ENCODE measurements at places on chromosomes 12 and 14.

DNA sequence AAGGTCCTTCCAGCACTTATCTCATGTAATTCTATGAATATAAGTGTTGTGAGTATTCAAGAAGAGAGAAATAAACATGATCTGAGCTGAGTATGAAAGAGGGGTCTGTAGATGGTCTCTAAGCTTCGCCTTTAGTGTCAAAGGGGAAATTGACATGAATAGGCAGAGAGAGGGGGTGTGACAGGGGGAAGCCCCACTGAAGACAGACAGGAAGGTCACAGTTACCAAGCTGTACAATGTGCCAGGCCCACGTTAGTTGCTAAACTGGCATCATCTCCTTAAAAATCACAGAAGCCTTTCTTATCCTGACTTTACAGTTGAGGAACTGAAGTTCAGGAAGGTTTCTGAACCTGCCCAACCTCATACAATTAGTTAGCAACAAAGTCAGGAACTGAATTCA is 7.6 kb downstream of the ARHGEF40 start:
- no peak for DNase-seq

DNA sequence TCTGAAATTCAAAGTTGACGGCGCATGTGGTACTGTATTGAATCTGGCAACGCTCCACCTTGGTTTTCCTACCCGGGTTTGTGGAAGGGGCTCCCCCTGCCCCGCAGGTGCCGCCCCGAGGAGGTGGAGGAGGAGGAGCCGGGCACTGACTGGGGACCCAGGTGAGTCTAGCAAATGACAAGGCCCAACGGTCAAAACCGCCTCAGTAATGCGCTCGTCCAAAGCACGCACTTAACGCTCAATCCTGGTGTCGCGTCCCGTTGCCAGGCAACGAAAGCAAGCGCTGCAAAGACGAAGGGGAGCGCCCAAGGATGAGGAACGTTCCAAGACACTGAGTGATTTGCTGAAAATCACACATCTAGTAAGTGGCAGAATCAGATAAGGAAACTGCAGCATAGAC is 24.0 kb upstream of the CLEC4E start:
- DNase-seq, result no peak

DNA sequence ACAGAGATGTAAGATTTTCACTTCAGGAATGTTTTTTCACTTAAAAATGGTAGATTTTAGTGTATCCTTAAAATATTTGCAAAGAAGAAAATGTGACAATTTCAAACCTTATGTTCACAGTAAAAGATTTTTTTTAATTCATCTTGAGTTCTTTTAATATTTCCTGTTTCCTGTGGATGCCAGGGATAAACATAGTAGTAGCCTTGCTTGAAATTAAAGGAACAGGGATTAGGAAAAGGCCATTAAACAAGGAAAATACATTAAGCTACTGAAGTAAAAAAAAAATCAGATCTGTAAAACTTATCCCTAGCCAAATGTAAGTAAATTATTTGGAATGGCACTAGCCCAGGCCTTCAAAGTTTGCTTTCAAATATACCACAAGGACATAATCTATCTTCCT is 138.1 kb upstream of the AEBP2 start:
- DNase-seq, result no peak

DNA sequence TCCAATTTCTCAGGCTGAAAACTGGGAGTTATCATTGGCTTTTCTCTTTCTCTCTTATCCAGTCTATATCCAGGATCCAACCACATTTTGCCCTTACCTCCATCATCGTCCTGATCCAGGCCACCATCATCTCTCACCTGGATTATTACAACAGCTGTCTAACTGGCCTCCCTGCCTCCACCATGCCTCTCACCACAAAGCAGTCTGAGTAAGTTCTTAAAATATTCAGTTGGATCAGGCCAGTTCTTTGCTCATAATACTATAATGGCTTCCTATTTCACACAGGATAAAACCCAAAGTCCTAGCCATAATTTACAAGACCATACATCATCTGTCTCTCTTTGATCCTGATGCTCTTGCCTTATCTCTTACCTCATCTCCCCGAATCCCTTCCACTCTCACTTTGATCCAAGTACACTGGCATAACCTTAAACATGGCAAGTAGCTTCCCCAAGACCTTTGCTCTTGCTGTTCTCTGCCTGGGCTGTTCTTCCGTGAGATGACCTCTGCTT is 133.4 kb upstream of the RAP1B start:
- DNase-seq, result no peak

DNA sequence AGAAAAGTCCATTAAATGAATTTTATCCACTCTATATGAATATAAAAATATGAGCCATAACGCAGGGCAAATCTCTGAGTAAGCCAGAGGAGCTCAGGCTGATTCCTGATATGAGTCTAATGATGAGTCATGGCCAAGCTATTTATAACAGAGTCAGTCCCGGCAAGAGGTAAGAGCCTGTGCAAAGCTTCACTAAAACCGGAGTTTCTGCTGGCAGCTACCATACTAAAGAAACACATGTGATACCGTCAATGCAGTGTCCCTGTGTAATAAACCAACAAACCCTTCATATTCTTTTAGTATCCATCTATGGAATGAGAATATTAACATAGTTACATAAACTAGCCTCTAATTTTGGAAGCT is 319.4 kb downstream of the KCNC2 start:
- no peak for DNase-seq

- no peak for DNase-seq
Measured at GRCh38 chr12:126768517-126768916, 1498.5 kb upstream of the TMEM132C start.

- DNase-seq, result peak; percentile 57
Measured at GRCh38 chr12:52230364-52231281, 2.4 kb upstream of the KRT7 start.

DNA sequence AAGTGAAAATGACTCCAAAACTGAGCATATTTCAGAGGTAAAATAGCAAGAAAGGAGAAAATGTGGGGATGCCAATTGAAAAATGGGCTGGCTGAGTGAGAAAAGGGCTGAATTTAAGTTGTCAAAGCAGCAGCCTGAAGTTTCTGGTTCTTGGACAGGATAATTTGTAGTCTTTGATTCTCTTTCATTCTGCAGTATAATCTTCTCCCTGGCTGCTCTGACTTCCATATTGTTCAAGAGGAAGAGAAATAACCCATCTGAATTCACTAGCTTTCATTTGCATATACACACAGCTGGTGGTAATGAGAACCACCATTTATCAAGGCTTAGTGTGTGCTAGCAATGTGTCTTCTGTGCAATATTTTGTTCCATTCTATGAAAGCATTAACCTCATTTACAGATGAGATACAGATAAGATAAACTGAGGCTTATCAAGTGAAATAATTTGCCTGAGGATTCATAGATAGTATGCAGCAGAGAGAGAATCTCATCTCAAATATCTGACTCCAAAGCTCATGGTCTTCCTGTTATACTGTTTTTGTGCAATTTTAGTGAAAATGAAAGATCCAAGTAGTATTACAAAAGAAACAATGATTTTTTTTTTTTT is 184.2 kb downstream of the TMTC2 start:
- DNase-seq, result no peak

- DNase-seq, result no peak
Measured at GRCh38 chr14:34792598-34792997, 78.2 kb upstream of the CFL2 start.

GRCh38 chr12:102824218-102824835 is 92.7 kb downstream of the PAH start:
- DNase-seq, result peak; percentile 26

DNA sequence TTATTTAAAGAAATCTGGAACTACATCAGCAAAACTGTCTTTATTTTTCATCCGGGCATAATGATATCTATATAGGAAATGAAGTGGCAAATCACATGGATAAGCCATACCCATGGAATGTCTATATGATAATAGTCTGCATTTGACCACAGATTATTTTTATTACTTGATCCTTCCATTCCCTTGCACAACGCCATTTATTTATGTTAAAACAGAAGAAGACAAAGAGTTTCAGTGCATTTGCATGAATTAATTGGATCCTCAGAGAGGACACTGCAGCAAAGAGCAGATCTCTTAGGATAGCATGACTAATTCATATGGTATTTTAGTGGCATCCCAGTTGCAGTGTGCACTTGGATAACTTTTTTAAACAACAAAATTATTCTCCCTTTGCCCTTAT is 345.0 kb downstream of the CCDC91 start:
- DNase-seq, result no peak

DNA sequence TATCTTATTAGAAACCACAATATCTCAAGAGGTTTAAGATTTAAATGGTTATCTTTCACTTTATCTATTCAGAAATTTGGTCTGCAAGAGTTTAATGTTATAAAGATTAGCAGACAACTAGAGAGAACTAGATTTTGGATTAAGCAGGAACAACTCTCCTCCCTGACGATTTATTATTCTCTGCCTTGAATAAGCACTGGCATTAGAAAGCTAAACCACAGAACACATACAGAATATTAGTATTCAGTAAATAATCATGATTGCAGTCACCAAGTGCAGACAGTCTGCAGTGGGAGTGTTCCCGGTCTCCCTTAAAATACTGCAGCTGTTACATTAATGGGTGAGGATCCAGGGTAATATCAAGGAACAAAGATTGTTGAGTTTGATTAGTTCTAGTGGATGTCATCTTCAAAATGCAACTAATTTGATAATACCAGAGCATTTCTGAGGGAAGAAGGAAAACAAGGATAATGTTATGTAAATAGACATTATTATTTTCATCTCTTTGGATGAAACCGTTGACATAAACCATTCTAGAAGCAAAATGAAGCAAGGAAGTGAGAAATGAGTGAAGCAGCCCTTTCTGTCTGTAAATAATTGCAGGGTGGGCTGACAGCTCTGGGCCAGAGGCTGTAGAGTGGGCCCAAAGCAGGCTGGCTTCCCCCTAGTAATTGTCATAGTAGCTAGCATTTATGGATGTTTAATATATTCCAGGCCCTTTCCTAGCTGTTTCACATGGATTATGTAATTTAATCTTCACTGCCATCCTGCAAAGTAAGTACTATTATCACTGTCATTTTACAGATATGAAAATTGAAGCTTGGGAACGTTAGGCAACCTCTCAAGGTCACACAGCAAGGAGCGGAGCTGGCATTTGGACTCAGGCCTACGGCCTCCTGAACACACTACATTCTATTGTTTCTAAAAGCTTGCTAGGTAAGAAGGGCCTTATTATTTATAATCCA is 79.4 kb downstream of the DYRK2 start:
- no peak for DNase-seq

DNA sequence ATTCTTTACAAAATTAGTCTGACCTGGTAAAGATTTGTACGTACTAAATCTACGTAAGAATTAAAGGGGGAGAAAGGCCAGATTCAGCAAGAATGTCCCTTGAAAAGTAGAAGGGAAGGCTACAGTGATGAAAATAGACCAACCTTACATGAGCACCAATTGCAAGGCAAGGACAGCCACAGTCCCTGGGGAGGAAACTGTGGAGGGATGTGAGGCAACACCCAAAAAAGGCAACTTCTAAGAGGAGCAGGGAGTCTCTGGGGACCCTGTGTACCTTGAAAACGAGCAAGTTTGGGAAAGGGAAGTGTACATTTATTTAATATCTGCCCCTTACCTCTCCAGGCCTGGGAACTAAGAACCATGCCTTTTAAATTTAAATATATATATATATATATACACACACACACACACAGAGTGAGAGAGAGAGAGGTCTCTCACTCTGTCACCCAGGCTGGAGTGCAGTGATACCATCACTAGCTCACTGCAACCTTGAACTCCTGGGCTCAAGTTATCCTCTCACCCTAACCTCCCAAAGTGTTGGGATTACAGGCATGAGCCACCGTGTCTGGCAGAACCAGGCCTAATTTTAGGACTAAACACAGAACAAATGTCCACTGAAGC is 56.4 kb downstream of the TMCC3 start:
- no peak for DNase-seq

- no peak for DNase-seq
Measured at GRCh38 chr12:108930756-108931155, 50.9 kb downstream of the DAO start.

DNA sequence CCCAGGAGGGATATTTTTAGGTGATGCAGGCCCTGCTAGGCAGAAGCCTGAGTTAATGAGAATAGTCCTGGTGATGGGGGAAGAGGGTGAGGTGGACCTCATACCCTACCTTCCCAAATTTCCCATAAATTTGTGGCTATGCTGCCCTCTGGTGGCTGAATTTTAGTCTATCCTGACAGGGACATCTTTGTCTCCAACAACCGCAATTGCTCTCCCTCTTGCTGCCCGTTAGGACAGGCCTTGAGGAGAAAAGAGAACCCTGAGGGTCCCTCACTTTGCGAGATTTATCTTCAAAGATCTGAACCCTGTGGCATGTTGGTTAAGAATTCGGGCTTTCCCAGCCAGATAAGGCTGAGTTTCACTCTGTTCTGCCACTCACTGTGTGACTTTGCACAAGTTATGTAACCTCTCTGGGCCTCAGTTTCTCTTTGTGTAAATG is 9.8 kb upstream of the ZNF385A start:
- DNase-seq, result no peak

DNA sequence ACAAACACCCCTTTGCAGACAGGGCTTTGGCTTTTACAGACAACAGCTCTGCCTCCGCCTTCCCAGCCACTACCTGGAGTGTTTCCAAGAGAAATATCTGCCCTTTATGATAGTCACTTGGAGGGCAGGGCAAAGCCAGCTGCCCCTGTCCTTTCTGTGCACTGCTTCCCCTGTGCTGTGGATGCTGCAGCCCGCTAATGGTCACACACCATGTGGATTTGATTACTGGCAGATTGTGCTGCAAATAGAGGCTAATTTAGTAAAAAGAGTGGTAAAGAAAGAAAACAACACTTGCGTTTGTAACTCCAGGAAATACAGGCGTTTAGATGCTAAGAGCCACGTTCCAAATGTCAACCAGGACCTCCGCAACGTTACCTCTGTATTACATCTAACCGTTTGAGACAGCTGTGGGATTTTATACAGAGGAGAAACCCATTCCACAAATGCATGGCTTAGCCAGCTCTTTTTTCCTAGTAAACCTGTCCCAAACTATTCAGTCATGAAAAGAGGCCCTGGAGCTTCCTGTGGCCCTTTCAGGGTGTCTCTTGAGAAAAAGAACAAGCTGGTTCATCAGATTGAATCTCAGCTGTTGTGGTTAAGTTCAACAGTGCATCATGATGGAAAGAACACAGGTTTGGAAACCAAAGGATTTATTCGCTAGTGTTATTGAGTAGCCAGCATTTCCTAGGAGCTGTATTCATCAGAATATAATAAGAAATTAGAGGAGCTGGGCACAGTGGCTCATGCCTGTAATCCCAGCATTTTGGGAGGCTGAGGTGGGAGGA is 30.1 kb upstream of the PWP1 start:
- DNase-seq, result no peak

DNA sequence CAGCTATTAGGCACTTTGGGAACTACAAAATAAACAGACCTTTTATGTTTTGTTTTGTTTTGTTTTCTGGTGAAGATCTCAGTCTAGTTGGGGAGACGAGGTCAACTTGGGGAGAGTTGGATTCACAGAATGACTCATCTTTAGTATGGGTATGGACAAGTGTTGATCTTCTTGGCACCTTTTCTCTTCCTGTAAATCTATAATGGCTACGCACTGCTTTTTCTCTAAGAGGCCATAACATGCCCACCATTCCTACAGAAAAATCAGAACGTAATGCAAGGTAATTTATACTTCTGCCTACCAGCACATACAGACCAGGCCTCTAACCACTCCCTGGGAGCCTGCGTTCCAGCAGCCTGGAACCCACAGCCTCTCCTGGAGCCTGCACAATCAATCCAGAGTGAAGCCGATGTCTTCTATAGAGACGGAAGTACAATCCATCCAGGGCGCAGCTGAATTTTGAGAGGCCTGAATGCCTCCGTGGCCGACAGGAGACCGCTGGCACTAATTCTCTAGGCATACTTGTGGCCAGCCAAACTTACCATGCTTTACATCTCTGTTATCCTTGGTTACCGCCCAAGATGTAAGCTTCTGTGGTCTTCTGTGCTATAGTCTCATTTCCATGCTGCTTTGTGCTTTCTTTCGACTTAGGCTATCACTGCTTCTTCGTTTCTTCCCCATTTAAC is 717 bp downstream of the PPHLN1 start:
- no peak for DNase-seq

GRCh38 chr12:95066091-95066855 is 7.1 kb downstream of the NR2C1 start:
- no peak for DNase-seq

All from heart right ventricle (tissue), 16 donors.